ENCODE measurements at places on chromosomes 7 and 10.

- no peak for DNase-seq
Observed at GRCh38 chr10:88179831-88180230, 316.4 kb downstream of the PTEN start.

GRCh38 chr7:143510854-143511592 lies 33.4 kb downstream of the TAS2R41 start:
- no peak for DNase-seq

- DNase-seq, result no peak
Observed at GRCh38 chr7:21084286-21084685, 297.6 kb upstream of the SP8 start.

GRCh38 chr10:2826675-2827074 lies 240.7 kb upstream of the PFKP start:
- DNase-seq, result no peak

DNA sequence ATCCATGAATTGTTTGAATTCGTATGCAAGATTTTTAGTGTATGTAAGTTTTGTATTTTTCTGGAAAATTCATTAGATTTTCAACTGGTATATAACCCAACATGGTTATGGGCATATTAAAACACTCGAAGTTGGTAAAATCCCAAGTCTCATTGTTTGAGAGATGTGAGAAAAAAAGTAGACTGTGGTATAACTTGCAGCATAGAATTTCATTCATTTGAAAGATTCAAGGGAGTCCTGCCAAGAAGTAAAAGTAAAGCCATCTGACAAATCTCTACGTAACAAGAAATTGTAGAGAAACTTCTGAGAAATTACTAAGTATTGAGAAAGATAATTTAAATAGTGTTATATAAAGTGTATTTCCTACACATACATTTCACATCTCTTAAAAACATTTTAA lies 40.2 kb downstream of the SEMA3E start:
- DNase-seq, result no peak
